ENCODE measurements at places on chromosomes 5 and 9.

DNA sequence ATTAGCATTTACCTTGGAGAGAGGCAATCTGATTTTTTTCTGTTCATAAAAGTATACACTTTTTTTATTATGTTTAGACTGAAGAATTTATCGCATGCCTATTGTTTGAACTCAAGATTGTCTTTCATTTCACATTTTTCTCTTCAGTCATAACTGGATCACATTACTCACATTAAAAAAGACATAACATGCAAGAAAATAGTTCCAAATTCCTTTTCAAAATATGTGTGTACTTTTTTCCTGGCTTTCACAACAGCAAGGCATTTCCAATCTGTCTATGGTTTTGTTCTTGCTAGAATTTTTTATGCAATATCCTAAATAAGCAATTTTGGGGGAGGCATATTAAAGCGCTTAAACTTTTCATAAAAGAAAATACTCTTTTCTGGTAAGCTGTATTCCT, 21.2 kb downstream of the FTMT start:
- no peak for DNase-seq

DNA sequence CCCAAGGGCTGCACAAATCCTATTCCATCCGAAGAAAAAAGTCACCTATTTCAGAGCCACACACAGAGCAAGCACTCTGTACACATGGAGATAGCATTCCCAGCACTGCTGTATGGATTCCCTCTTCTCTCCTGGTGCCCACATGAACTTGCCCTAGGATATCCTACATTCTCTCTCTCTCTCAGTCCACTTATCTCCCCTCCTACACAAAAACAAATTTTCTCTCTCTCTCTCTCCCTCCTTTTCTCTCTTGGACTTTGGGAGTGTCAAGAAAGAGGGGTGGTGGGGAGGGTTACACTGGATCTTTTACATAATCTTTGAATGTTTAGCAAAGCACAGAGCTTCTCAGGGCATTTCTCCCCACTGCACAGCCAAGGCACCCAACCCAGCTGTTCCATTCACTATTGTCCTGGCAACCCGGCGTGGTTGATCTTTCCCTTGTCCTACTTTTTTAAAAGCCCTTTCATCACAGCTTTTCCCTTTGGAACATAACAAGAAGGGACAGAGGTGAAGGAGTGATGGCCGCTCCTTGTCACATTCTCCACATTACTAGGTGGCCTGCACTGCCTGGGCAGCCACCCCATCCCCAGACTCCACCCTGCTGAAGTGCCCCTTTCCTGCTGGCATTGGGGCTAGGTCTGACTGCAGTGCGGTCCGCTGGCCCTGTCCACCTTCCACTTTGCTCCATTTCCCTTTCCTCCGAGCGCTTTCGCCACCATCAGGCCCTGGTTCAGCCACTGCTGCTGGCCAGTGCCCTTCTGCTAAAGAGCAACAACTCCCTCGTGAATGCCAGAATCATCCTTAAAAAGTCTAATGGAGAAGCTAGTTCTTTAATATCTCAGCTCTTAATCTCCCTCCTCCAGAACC, 22.2 kb upstream of the SLC1A3 start:
- no peak for DNase-seq

GRCh38 chr5:67407979-67408378, 211.4 kb upstream of the CD180 start:
- no peak for DNase-seq

GRCh38 chr5:78483809-78484521, 123.5 kb downstream of the SCAMP1 start:
- DNase-seq = peak; percentile 99

- DNase-seq = no peak
These were observed 106.5 kb upstream of the OTULINL start for GRCh38 chr5:14475045-14475444.

DNA sequence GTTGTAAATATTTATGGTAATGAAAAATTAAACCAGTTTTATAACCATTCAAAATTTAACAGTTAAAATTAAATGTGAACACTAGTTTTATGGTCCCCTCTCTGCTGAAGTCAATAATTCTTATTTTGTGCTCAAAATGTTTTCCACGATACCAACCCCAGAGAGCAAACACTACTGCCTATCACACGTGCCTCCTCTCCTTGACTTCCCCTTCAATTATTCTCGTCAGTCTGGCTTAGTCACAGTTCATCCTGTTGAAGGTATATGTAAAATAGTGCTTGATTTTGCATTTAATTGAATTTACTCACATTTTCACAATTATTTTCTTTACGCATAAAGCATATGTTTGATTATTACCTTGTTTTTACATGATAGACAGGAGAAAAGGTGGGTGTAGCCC, 148.8 kb downstream of the CCDC192 start:
- DNase-seq = no peak

GRCh38 chr9:87698069-87698809, 27.7 kb upstream of the CTSL start:
- DNase-seq = no peak

- no peak for DNase-seq
These were observed 72.8 kb downstream of the WWC1 start for GRCh38 chr5:168364151-168364661.
